Activated naive CD8-positive, alpha-beta T cell treated with anti-CD3 and anti-CD28 coated beads, Interleukin-2, amount 10 ng/mL, durations not matched to agents 7 days and 5 days (primary cell): ENCODE measurements at places on chromosomes 3 and 15.

DNA sequence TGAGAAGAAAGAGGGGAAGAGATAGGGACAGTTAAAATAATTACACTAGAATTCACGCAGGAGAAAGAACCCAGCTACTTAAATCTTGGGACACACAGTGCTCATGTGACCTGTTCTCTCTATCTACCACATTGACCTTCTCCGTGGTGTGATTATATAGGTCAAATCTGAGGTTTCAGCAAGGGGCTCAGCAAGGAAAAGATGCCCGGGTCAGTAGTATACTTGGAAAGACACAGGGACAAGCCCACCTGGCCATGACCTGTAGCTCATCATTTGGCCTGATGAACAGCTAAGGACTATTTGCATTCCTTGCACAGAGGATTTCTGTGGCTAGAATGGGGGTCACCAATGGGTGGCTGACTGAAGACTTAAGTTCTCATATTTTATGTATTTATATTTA is 71.9 kb downstream of the SSR3 start:
- no peak for DNase-seq

DNA sequence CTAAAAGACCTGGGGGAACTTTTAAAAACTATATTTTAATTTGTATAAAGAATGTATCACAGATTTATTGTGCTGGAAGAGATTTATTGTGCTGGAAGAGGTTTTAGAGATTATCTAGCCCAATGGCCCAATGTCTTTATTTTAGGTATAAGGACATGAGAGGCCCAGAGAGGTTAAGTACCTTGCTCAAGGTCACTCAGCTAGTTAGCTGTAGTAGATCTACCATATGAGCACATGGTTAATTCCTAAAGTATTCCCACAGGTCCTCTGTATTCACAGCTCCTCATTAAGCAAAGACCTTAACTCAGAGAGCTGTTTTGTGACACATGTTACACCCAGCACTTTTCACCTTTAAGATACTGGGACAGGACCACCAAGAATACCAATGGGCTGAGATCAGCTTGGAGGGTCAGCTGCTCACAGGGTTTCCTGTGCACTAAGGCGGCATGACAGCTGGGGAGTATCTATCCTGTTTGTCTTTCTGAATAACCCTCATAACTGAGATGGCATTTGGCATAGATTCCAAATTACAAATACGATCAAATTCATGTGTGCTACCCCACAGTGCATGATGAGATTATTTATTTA is 143.1 kb upstream of the TBL1XR1 start:
- no peak for DNase-seq

DNA sequence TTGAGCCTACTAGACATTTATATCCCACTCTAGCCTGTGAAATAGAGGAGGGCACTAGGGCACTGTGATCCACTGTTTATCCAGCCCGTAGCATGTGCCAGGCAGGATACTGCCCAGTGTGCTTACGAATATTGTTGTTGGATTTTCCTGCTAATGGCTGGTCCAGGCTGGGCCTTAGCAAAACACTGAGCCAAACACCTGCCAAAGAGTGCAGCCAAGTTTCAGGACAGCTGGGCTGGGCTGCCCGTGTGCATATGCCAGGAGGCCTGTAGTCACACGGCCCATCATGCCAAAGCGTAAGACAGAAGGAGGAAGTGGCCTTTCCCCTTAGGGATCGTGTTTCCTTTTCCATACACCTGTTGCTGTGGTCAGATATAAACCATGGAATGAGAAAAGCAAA is 54.5 kb upstream of the ABHD10 start:
- no peak for DNase-seq

DNA sequence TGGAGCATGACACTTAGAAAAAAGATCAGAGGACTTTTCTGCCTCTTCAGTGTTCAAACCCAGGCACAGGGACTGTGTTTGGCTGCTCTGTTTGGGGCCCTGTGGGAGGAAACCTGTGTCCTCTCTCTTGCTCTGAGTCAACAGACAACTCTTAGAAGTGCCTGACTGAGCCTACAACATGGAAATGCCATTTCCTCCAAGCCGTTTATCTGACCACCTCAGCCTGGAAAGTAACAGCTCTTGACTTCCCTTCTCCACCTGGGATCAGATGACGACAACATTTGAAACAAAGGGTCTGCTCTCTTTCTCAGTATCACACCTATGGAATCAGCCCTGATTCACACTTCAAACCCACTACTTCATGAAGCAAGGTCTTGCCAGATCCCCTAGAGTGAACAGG is 91.3 kb upstream of the CTDSPL start:
- DNase-seq, result no peak

GRCh38 chr15:85964471-85964870 is 115.2 kb upstream of the AGBL1 start:
- no peak for DNase-seq

GRCh38 chr3:101042996-101043686 is 49.9 kb upstream of the ABI3BP start:
- no peak for DNase-seq

GRCh38 chr3:153084431-153084830 is 77.6 kb upstream of the RAP2B start:
- no peak for DNase-seq

DNA sequence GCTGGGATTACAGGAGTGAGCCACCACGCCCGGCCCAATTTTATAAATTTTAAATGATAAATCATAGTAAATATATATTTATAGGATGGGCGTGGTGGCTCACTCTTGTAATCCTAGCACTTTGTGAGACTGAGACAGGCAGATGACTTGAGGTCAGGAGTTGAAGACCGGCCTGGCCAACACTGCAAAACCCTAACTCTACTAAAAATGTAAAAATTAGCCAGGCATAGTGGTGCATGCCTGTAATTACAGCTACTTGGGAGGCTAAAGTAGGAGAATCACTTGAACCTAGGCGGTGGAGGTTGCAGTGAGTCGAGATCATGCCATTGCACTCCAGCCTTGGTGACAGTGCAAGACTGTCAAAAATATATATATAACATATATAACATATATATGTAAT is 26.4 kb downstream of the MFN1 start:
- no peak for DNase-seq

GRCh38 chr3:62462788-62463187 is 89.4 kb upstream of the FEZF2 start:
- DNase-seq, result no peak

- DNase-seq, result no peak
Observed at GRCh38 chr15:73074241-73074640, 22.0 kb downstream of the NEO1 start.

DNA sequence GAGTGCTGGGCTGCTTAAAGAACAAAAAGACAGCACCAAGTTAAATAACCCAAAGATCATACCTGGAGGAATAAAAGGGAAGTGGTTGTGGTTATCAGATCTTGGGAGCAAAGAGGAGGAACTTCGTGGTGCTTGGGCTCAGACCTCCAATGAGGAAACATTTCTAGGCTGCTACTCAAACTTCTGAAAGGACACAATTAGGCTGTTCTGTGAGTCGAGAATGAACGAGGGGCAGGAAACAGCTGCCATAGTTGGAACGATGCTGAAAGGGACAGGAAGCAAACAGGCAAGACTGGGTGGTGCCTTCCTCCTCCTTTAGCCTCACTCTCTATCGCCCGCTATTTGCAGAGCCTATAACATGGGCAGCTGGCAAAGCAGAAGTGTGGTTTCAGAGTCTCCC is 276.3 kb upstream of the ARRDC4 start:
- no peak for DNase-seq

- DNase-seq, result no peak
Observed at GRCh38 chr15:45821390-45821789, 186.6 kb downstream of the SQOR start.

DNA sequence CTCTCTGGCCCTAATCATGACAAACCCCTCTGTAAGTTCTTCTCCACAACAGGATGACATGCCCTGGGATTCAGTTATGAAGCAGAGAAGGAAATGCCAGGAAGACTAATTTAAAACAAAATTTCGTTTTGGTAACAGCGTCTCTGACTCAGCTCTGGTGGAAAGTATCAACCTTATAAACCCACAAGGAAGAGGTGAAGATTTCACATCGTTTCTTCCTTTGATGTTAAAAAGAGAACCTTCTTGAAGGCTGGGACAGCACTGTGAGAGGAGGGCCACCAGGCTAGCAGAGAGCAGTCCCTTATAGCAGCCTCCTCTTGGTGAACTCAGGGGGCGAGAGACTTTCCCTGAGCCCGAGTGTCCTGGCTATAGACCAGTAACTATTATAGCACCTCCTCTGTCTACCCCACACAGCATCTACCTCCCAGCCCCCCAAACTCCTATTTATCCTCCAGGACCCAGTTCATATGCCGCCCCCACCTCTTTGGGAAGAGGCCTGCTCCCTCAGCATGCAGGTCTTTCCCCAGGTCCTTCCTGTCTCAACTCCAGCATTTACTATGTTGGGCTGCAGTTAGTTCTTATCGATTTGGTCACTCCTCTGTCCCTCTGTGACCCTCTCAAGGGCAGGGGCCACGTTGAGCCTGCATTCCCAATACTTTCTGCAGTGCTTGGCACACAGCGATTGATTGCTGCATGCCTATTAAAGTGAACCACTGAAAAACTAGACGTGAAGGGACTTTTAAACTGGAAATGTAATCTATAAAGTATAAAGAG is 321.5 kb upstream of the ICE2 start:
- no peak for DNase-seq

- no peak for DNase-seq
Observed at GRCh38 chr3:38354588-38355330, 8.2 kb downstream of the XYLB start.

DNA sequence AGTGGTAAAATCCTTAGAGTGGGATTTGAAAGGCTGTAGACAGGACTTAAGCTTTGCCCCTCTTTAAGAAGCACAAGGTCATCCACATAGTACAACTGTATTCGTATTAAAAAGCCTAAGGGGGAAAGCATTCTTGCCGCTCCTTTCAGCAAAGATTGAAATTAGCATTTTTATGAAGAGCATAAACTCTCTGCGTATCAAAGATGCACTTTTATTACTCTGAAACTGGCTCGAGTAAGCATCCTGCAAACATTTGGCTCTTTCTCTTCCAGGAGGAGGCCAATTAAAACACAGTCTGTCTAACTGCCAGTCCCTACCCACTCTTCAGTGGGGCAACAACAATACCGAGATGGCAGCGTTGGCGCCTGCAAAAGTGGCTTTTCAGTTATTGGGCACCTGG is 192.5 kb upstream of the TPRG1 start:
- no peak for DNase-seq
